ENCODE measurements at places on chromosomes 3 and 15.

GRCh38 chr3:187211532-187212195 is 14.4 kb downstream of the RTP1 start:
- no peak for DNase-seq

- DNase-seq, result no peak
These were observed 79.9 kb upstream of the FAM98B start for GRCh38 chr15:38374029-38374428.

GRCh38 chr3:100899440-100900091 is 93.7 kb downstream of the ABI3BP start:
- no peak for DNase-seq

DNA sequence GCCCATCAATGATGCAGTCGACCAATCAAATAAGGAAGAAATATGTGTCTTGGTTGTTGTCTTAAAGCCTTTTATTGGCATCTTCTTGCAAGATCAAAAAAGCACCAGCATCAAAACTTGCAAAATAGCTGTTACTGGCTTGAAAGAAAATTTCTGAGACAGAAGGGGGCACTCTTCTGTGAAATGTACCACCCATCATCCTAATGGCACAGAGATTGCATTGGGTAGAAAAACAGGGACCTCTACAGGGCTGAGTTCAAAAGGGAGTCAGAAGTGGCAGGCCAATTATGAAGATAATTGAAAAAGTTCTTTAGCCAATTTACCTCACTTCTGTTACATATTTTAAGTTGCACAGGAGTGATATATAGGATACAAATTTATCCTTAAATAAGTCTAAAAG is 122.3 kb upstream of the GPR149 start:
- no peak for DNase-seq

- peak; percentile 43 for DNase-seq
These were observed at the start of gene PAK6 for GRCh38 chr15:40238532-40239403. Gene PAK6, plus strand, starts transcription at chr15:40239063. Its CDS starts 25,723 bp downstream, at chr15:40264786.

Measured in left cardiac atrium (tissue), 4 donors.